ENCODE measurements at places on chromosomes 12 and 14. TPM values are rescaled to one million over a fixed set of nuclear protein-coding genes. Genes with fewer than 3 reads are reported as not detected.

- DNase-seq = no peak
Observed at GRCh38 chr12:69046920-69047319, 113.9 kb upstream of the CPM start.

DNA sequence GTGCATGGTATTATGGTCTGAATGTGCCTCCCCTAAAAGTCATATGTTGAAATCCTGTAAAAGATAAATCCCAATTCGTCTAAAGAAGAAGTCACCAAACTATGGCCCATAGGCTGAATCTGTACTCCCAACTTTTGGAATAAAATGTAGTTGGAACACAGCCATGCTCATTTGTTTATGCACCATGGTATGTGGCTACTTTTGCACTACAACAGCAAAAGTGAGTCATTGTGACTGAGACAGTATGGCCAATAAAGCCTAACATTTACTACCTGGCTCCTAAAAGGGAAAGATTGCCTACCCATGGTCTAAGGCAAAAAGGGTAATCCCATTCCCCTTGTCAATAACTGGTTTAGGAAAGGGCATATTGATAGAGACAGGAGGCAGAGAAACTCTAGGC lies 101.8 kb downstream of the LRIG3 start:
- no peak for DNase-seq

DNA sequence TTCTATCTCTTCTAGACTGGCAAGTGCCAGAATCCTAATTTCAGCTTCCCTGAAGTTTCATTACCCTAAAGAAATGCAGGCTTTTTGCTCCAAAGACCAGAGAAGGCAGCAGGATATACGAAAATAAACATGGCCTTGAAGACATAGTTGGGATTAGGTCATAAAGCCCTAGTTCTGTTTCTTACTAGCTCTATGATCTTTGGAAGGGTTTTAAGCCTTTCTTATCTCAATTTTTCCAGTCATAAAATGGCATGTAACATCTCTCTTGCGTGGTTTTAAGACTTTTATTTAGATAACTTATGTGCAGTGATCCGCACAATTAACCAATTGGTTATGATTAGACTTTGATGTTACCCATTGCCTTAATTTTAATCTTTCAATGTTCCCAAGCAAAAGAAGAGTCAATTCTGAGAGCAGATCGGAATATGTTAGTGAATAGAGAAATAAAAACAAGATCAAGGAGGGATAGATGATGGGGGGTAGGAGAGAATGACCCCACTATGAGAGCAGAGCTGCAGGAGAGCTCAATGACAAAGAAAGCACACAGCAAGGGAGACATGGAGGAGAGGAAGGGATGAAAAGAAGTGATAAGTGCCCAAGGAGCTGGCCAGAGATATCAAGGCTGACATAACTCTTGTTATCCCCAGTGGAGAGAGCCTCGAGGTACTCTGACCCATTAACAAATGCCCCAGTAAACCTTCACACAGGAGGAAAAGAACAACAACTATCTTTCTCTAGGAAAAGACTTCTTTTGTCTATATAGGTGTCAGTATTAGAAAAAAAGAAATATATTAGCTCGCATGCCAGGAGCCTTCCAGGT lies 53.0 kb upstream of the ANP32D start:
- DNase-seq = no peak

DNA sequence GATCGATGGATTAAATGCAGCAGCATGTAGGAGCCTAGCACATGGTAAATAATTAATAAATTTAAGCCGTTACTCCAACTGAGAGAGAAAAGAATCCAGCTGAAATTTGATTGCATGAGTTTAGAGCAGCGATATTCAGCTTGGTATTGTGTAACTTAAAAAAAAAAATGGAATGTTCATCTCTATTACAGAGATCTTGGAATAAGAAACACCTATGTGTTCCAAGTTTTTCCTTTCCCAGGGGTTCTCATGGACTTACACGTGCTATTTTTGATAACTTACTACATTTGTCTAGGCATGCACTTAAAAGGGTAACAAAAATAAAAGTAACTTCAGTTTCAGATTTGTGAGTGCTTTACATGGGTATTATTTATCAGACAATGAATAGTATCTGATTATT lies 122.8 kb downstream of the RASSF9 start:
- DNase-seq = no peak

The KRT81 gene
- total RNA-seq = not detected

The IL26 gene
- not detected for total RNA-seq

Data from right cardiac atrium (tissue), 5 donors.